Left cardiac atrium (tissue), 4 donors: ENCODE measurements at places on chromosomes 7 and 10. TPM values are rescaled to one million over a fixed set of nuclear protein-coding genes. Genes with fewer than 3 reads are reported as not detected.

LAMB1 gene
- 123 TPM for total RNA-seq

NUTM2E gene
- not detected for total RNA-seq

LRIT1 gene
- not detected for total RNA-seq

DNA sequence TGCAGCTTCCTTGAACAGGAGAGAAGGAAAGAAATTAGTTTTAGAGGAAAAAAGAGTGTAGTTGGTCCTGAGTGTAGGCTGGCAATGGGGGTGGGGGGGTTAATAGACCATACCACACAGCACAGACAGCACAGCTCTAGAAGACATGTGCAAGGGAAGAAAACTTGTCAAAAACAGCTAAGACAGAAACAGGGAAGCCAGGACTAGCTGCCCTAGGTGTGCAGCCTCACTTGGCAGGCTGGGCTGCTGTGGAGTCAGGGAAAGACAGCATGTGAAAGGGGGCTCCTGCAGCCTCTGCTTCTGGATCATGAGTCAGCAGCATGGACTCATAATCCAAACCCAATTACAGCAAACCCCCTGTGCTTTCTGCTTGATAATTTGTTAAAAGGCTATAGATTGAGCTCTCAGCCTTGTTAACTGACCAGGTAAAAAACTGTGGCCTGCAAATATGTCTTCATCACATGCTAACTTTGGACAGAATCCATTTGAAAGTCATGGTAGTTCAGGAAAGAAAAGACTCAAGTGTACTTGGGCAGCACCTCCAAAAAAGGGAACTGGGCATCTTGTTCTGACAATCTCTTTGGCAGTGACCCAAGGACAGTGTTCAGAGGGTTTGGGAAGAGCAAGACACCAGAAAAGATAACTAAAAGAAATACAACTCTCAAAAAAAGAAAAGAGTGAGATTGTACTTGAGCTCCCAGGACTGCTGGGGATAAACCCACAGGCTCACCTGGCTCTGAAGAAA lies 142.2 kb upstream of the VWC2 start:
- DNase-seq, result no peak

DNA sequence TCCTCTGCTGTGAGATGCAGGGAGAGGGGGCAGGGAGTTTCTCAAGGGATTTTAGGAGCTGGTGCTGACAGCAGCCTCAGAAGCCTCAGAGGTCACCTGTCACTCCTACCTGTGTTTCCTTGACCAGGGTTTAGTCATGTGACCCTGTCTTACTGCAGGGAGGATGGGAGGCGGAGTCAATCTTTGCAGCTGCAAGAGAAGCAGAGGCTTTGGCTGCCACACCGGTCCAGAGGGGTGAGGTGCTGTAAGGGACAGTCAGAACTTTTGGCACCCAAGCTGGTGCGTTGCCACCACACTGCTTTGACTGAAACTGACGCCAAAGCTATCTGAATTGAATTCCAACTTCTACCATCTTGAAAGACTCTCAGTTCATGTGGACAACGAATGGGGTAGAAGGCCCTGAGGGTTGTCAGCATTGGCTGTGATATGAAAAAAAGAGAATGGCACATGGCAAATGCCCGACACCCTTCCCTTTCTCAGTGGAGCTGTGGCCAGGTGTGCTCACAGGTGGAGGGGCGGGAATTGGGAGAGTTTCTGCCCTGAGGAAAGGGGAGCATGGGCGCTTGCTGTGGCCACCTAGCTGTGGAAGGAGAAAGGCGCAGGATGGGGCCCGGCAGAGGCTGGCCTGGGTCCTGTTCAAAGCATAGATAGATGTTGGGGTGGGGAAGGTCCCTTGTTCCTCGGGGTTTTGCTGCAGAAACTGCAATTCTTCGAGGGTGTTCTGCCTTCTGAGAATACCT lies 69.3 kb downstream of the ARHGAP22 start:
- no peak for DNase-seq

DNA sequence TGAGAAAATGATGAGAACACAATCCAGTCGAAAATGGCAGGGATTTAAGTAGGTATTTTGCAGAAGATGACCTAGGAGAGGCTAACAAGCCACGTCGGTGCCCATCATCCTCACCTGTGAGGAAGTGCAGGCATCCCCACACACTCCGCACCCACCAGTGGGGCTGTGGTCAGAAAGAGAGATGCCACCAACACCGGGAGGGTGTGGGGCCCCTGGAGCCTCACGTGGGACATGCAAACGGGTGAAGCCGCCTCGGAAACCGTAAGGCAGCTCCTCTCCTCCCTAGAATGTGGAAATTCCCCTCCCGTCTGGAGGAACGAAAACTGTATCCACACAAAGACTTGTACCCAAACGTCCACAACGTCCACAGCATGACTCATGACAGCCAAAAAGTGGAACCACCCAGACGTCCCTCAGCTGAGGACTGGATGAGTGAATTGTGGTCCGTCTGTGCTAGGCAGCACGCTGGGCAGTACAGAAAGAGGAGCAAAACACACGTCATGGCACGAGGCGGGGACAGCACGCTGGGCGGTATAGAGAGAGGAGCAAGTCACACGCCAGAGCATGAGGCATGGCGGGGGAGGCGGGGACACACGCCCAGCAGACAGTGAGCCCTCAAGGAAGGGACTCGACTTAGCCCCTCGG lies 246.0 kb downstream of the ELFN1 start:
- DNase-seq, result no peak

GRCh38 chr7:28988091-28988490 lies 30.0 kb upstream of the TRIL start:
- no peak for DNase-seq

DNA sequence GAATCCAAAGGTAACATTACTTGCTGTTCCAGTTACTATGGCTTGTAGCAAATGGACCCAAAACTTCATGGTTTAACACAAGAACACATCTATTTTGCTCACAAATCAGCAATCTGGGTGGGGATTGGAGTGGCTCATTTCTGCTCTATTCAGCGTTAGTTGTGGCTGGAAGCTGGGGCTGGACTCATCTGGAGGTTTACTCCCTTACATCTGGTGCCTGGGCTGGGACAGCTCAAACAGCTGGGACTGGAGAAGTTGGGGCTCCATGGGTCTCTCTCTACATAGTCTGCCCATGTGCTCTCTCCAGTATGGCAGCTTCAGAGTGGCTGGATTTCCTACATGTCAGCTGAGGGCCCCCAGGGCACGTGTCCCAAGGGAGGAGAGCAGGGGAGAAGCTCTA lies 33.7 kb upstream of the NAMPT start:
- no peak for DNase-seq

- peak; percentile 48 for DNase-seq
These were observed 37.3 kb upstream of the PRKAR2B start for GRCh38 chr7:107007007-107007891.

GRCh38 chr7:29202651-29203069 lies 8.1 kb downstream of the CHN2 start:
- peak; percentile 37 for DNase-seq

DNA sequence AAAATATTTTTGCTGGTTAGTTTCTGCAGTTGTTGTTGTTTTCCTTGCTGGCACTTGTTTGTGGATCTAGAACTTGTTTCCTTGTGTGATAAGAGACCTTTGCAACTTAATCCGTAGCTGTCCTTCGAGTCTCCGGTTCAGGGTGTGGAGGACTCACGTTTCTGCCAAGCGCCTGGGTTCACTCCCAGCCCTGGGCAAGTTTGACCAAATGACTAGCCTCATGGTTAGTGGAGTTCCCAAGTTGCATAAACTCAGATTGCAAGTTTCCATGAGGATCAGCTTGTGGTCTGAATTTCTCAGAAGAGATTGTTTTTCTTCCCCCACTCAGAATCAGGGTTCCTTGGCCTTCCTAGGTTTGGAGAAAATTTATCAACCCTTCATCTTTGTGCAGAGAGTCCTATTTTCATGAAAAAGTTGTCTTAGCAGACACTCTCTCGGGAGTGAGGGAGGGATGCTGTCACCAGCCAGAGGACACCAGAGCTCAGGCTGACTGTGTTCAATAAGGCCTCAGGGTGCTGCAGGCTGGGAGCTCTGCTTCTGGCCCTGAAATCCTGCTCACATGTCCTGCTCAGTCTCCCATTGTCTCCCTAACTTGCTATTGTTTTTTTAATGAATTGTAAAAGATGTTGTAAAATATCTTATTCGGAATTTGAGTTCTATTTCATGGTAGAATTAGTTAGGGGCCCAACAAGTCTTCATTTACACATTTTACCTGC lies 377.7 kb upstream of the KLF6 start:
- no peak for DNase-seq

DNA sequence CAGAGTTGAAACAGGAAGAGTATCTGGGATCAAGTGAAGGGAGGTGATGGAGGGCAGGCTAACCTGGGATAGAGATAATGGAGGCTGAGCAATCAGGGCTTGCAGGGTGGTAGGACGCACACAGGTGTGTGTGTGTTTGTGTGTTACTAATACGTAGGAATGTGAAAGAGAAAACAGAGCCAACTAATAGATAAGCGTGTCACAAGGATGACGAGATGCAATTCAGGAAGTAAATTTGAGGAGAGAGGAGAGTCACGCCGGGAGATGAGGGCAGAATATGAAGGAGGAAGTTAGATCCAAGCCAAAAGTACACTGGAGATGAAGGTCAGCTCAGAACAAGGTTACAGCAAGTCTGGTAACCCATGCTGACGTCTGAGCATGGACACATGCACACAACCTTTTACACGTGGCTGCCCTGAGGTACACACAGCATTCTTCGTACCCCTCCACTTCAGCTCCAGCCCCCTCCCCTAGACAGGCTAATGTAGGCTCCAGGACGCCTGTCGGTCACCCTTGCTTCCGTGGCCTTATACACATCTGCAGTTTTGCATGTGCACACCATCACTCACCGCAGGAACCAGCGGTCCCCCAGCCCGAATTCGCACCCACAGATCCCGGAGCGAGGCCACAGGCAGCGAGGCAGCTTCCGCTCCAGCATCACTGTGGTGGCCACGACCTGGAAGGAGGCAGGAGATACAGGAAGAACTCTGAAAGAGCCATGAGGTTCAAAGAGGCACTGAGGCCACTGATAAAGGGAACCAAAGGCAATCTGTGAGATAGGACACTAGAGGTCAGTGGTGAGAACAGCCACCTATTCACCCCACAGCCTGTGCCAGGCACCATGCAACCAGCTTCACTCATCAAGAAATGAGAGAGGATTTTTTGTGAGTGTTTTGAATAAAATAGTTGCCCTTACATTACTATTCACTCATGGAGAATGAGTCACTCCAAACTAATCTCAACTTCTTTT lies 23.7 kb upstream of the TRPV6 start:
- no peak for DNase-seq

DNA sequence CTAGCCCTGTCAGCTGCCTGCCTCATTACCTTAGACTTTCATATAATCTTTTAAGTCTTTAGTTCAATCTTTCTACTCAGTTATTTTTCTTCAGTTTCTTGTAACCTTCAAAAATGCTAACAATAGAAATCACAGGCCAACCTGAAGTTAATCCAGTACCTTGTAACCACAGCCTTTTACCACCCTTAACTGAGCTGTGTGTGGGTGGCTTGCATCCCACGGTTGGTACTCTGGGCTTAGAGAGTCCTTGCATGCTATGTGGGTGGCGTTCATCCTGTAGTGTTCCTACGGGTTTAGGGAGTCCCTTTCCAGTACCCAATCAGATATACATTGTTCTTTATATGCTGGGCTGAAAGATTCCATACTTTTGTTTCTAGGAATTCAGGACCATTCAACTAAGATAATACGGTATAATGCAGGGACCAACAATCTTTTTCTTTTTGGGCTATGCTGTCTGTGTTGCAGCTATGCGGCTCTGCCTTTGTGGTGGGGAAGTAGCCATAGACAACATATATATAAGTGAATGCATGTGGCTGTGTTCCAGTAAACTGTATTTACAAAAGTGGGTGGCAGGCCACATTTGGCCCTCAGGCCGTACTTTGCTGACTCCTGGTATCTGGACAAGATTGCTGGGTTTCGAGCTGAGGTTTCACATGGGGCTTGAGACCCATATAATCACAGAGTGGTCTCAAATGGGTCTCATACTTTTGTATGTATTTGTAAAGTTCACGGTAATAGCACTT lies 280.8 kb upstream of the LRGUK start:
- no peak for DNase-seq

- no peak for DNase-seq
These were observed 4.5 kb downstream of the PRAP1 start for GRCh38 chr10:133351408-133352318.

- DNase-seq, result no peak
These were observed 27.1 kb downstream of the NMT2 start for GRCh38 chr10:15141136-15142054.

DNA sequence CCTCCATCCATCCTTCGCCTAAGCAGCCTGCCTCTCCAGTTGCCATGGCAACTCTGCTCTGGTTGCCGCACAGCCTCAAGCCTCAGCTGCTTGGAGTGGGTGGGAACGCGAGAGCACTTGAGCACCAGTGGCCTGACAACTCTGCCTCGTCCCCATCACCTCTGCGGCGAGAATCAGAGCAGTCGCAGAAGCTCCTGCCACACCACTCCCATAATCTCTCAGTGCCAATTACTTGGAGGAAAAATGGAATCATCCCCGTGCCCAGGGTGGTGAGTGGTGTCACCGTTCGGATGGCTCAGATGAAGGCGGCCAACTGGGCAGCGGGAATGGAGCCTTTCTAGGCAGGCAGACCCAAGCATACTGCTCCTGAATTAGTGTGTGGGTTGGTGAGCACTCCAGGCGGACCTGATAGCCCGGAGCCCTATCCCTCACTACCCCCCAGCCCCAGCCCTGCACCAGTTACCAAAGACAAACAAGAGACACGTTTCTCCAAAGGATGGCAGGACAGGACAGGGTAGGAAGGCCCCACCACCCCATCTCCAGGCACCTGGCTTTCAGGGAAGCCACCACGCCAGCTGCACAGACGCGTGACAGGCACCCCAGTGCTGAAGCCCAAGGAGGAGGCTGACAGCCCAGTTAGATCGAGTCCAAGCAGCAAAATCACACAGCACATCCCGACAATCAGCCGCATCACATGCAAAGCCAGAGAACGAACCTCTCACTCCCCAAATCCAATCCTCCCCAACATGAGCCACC lies 335.4 kb downstream of the PTPRN2 start:
- DNase-seq, result no peak

DNA sequence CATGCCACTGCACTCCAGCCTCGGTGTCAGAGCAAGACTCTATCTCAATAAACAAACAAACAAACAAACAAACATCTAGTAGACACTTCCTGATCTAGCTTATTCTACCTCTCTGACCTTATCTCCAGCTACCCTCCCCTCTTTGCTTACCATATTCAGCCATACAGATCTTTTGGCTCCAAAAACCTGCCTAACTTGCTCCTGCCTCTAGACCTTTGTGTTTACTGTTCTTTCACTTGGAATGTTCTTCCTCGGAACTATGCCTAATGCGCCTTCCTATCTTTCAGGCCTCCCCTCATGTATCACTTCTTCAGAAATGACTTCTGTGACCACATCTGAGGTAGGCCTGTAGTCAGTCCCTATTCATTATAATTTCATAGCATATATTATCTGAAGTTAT lies 20.3 kb upstream of the WNT8B start:
- no peak for DNase-seq
